ENCODE measurements at places on chromosomes 4 and X.

GRCh38 chr4:94036964-94037363, 170.7 kb upstream of the SMARCAD1 start:
- no peak for DNase-seq

- DNase-seq = no peak
Observed at GRCh38 chr4:26858035-26858918, 2.4 kb upstream of the STIM2 start.

DNA sequence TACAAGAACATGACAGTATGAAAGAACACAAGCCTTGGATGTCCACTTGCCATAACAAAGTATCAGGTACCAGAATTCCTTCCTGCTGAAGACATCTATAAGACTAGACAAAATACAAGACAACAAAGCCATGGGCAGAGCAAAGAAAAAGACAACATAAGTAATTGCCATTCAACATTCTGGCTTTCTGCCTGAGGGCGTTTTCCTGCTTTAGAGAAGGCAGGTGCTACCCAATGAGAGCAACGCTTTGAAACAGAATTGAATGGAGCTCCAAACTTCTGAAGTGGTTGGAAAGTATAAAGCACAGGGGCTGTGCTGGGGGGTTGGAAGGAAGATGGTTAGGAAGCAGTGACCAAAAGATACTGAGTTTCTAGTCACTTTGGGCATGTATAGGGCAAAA, 30.1 kb downstream of the PDE5A start:
- no peak for DNase-seq

DNA sequence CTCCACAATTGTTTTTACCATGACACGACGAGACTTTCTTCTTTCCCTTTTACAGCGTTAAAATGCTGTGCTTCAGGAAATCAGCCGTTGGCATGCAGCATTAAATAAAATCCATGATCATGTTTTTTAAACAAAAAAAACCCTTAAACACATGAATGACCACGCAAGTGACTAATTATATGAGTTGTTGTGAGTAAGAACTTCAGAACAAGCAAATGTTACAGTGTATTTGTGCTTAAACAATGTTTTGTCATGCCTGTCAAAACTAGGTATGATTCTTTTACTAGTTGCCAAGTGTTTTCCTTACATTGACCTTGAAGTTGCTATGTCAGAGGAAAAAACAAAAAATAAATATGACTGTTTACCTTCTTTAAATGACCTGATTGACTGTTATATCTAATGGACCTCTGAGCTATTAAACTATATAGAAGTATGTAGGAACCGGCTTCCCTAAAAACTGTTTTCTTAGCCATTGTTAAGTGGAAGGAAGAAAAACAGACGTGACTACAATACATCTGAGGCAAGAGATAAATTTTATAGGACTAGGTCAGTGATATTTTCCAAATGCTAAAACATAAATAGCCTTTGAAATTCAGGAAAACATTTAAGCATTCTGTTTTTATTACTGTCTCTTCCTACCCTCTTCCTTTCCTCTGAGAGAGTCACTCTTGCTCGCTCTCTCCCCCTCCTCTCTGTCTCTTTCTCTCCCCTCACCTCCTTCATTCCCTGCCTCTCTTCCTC, 197.1 kb downstream of the PALLD start:
- peak; percentile 27 for DNase-seq

DNA sequence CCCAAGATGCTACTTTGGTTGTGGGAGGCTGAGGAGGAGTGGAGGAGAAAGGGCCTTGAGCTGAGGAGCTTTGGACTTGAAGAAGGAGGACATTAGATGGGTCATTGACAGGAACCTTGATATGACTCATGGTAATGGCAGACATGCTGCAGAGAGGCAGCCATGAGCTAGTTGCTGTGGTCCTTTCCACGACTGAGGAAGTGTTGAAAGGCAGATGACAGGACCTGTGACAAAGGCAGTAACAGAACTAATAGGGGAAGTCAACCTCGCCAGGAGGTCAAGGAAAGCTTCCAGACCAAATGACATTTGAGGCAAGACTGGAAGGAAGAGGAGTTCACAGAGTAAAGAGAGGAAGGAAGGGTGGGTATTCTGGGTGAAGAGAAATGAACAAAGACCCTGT, 7.6 kb upstream of the XPNPEP2 start:
- no peak for DNase-seq

GRCh38 chr4:143311924-143312323, 24.8 kb upstream of the GAB1 start:
- DNase-seq = no peak

DNA sequence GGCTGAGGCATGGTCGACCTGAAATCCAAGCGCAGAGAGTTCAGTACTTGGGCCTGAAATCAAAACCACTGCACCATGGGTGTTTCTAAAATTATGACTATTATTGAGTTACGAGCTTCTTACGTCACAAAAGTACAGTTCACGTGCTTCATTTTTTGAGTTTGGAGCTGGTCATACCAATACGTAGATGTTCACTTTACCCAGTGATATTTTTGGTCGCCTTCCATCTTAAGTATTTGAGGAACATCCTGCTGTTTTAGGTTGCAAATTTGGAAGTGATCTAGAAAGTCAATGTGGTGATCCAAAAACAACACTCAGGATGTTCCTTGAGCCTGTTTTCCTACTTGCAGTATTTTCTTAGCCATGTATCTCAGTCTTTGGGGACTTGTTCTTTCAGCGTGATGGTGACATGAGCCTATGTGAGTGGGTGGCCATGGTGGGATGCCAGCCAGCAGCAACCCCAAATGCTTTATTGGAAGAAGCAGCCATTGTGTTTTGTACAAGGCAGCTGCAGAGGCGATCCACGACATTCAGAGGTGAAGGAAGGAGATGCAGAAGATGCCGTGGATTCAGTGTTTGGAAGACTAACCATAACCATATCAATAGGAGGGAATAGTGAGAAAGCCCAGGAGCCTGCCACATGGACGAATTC, 28.7 kb downstream of the LDB2 start:
- DNase-seq = no peak

- no peak for DNase-seq
Observed at GRCh38 chr4:7285244-7286094, 93.1 kb downstream of the SORCS2 start.

DNA sequence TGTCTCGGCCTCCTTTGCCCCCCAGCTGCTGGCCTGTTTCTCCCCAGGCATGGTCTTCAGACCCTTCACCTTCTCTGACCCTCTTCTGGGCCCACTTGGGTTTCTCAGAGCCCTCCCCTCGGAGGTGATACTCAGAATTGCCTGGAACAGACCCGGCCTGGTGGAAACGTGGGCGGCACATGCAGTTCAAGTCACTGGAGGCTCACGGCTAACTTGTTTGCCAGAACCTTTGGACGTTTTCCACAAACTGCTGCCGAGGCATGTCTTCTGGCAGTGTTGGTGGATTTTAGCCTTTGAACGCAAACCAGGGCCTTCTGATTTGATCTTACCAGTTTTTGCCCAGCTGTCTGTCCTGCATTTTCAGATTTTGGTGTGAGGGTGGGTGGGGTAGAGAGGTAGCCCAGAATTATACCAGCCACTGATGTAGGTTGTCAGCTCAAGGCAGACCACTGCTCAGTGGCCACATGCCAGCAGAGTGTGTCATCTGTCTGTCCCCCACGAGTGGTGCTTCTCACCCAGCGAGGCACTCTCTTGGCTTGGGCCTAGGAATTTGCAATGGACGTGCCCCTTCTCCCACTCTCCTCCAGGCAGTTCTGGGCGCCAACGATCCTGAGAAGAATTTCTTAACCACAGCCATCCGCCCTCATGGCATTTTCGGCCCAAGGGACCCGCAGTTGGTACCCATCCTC, 32.5 kb upstream of the ZNF185 start:
- DNase-seq = no peak

DNA sequence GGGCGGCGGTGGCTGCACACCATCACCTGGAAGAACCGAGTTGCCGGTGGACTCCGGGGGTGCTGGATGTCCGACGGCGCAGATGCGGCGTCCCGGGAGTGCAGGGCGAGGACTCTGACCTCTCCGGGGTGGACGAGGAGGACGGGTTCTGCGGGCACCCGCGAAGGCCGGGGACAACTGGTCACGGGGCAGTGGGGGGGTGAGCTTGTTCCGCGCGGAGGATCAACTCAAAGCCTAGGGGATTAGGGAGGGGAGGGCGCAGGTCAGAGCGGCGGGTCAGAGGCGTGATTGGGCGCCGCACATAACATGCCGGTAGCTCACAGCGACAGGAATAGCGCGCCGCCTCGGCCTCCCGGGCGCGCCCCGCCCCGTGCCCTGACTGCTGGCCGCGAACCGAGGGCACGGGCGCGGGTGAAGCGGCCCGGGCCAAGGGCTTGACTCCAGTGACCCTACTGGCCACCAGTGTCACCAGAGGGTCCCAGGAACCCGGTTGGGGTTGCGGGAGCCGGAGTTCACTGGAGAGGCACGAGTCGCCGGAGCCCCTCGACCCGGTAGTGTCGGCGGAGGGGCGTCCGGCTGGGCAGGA, at the start of gene KLHL34:
TSS of gene KLHL34 (minus strand) at position 179 of the 586 bp plus-strand sequence. CDS start 542 bp downstream, outside the sequence.
- DNase-seq = no peak
